Activated T-helper 1 cell treated with anti-CD3 and anti-CD28 coated beads, Interleukin-2, amount 50 U/mL, for 16 hours (primary cell): ENCODE measurements at places on chromosomes 7 and 10.
A peak's percentile ranks its signal among the peaks of the same experiment; 100 is the strongest.

DNA sequence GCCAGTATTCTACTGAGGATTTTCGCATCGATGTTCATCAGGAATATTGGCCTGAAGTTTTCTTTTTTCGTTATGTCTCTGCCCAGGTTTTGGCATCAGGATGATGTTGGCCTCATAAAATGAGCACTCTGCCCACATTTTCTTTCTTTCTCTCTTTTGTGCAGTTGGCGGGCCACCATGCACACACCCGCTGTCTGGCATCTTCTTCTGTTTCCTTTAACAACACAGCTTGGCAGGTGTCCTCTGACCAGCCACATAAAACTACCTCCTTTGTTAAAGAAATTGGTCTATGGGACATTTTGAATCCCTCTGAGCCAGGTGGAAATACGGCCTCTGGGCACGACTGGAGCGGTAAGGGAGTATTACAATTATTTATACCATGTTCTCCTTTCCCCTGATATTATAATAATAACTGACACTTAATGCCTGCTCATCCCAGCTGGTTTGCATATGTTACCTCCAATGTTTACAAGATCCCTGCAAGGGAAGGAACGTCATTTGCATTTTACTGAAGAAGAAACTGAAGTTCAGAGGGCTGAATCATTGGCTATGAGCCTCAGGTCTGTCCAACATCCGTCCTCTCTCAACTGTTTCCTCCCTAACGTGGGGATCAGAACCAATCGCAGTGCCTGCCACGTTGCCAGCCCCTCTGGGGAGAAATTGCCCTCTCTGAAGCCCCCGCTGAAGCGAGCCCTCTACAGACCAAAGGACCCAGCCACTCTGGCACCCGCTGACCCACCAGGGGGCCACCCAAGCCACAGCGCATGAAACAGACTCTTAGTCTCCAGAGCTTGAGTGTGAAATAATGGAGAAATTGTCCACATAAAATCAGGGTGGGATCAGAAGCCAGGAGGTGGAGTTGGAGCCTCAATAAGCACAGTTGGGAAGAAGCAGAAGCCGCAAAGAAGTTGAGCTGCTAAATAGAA lies 125.0 kb upstream of the FOXK1 start:
- DNase-seq = no peak

- no peak for DNase-seq
These were observed 4.3 kb downstream of the KIAA1217 start for GRCh38 chr10:24213266-24213665.

- no peak for DNase-seq
These were observed 98.1 kb downstream of the MYOF start for GRCh38 chr10:93384006-93384405.

- DNase-seq = peak; percentile 55
These were observed 91.7 kb downstream of the WDR11 start for GRCh38 chr10:120942806-120943413.

DNA sequence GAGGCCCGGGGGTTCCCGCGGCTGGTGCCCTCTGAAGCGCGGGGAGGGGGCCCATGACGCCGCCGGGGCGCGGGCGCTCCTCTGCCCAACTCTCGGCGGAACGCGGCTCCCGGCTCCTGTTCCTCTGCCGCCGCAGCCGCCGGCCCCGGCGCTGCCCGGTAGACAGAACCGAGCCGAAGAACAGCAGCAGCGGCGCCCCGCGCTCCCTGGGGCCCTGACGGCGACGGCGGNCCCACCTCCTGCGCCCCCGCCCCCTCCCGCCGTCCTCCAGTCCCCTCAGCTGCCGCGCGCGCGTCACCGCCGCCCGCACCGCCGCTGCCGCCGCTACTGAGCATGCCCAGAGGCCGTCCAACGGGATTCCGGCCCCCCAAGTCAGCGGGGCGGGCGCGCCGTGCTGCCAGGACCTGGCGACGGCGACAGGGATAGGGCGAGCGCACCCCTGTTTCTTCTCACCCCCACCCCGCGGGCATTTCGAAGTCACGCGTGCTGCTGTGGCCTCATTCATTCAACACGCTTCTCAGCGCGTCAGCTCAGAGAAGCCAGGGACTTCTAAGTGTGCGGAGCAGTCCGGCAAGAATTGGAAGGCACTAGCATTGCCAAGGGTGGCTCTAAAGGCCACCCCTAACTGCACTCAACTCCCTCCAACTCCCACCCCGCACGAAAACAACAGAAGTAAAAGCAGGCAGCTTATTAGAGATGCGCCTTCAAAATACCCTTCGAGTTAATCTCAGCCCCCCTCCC lies at the start of gene IPMK:
IPMK (minus strand) TSS at position 182 of the 741 bp plus-strand sequence. CDS start 283 bp downstream, outside the sequence.
- DNase-seq = peak; percentile 92

GRCh38 chr10:34838366-34838900 lies 23.3 kb upstream of the PARD3 start:
- no peak for DNase-seq

DNA sequence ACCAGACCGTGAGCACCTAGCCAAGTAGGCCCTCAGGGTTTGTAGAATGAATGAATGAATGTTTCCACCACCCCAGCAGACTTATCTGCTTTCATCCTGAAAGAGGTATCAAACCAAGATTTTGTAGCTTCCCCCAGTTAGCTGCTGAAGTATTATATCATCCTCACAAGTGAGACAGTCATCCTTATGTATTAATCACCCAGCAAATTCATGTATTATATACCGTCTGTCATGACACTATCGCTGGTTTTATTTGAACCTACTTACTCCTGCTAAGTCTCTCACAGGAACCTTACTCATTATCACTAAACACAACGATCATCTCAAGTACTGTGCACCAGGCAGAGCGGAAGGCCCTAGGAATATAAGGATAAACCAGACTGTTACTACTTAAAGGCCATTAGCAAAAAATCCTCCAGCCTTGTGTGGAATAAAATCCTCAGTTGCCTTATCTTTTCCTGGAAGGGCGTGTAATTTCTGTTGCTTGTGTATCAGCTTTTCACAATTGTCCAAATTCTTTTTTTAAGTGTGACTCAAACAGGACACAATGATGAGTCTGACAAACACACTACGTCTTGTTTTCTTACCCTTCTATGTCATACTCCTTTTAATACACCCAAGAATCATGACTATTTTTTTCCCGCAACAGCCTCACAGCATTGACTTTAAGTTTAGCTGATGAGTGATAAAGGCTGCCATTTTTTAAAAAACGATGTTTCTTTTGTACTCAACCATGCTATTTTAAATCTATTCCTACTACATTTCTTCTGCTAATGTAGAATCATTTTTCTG lies 176.1 kb upstream of the KLF14 start:
- DNase-seq = no peak

DNA sequence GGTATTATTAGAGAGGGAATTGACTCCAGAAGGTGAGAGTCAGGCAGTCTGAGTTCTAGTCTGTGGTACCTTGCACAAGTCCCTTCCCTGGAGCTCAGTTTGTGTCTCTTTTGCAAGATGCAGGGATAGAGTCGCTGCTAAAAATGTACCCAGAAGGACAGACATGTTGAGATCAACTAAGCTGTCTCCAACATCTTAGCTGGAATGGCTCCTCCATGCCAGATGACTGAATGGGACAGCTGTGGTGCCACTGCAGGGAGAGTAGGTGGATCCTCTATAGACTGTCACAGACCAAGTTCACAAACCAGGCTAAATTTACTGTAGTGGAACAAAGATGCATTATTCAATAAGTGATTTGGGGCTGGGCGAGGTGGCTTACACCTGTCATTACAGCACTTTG lies 120.1 kb downstream of the NEURL1 start:
- no peak for DNase-seq

GRCh38 chr7:119711104-119711503 lies 561.9 kb upstream of the KCND2 start:
- no peak for DNase-seq

DNA sequence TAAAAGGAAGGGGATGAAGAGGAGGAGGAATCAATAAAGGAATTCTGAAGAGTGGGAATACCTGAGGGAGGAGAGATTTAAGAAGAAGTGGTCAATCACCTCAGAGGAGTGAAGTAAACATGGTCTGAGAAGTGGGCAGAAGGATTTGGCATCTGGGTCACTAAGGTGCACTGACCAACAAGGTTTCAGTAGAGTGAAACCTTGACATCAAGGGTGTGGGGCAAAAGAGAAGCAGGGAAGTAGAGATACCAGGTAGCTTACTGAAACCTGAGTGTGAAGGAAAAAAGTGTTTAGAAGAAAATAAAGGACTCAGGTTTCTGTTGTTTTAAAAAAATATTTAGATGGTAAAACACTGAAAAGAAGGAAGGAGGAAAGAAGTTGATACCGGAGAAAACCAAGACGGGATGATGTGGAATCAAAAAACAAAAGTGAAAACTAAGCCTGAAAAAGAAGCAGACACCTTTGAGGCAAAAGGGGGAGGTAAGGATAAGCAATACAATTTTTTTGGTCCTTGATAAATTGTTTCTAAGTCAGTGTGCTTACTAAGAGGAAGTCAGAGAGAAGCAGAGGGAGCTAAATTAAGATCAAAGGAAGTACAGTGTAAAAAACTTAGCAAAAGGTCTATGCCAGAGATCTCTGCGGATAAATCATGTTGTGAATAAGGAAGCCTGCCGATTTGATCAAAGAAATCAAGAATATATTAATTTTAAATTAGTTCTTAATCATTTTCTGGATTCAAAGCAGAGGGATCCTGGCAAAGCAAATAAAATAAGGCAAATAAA lies 137.2 kb upstream of the GPR22 start:
- DNase-seq = no peak

DNA sequence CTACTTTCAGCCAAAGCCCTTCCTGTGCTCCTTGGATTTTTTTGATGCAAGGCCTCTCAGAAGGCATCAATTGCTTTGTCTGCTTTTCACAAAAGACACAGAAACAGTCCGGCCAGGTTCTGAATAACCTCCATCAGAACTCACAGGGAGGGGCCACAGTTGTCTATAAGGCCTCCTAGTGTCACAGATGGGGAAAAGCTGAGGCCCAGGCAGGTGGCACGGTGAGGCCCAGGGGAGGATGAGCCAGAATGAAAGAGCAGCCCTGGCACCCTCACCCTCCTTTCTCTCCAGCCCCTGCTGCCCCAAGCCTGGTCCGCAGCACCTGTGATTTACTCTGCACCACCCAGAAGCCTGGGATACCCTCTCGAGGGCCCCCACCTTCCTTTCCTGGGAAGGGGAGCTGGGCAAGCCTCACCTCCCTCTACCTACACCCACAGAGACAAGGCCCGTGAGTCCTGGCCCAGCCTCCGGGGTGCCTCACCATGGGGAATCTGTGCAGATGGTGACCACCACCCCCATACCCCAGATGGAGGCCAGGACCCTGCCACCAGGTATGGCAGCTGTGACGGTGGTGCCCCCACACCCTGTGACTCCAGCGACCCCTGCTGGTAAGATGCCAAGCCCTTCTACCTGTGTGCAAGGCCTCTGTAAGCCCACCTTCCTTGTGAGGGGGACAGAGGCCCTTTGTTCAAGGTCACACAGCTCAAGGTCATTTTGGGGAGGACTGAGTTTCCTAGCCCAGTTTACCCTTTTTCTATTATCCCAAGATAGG lies 26.2 kb upstream of the ZNF467 start:
- DNase-seq = peak; percentile 34

- DNase-seq = no peak
These were observed 1.6 kb upstream of the ANKRD2 start for GRCh38 chr10:97570789-97571471.

DNA sequence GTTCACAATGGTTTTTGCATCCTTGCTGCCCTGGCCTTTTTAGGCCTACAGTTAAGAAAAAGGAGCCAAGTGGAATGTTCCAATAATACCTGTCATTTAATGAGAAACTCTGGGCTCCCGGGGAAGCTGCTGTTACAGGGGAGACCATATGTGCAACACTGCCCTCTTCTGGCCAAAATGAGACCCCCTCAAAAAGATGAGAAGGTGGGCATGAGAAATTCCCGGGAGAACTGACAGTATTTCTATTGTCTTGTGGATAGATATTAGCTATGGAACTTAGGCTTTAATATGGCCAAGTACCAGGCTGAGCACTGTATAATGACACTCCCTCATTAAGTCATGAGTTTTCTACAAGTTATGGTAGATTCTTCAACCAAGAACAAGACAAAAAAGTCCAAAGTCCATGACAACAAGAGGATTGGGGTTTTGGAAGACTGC lies 99.4 kb downstream of the CCDC3 start:
- no peak for DNase-seq

DNA sequence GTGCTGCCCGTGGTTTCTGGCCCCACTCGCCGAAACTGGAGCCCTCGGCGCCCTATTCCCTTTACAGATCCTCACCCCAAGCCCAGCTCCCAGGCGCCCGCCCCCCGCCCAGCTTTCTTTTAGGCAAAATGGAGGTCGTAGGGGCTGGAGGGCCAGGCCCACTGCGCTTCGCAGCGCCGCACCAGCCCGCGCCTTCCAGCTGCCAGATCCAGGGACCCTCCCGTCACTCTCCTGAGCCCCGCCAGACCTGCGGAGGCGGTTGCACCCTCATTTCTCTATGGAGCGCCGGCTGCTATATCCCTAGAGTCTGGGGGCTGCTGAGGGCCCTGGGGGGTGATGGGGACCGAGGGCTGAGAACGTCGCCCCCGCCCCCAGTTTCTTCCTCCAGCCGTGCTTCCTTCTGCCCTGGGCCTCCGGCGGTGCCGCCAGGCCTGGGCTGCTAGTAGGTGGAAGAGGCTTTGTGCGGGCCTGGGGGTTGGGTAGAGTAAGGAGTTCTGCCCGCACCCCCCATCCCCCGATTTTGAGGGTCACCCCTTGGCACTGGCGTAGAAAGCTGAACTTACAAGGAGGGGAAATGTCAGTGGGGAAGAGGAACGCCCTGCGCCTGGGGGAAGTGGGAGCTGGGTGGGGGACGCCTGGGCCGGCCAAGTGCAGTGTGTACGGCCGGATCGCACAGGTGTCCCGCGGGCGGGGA lies 1.0 kb downstream of the GNB2 start:
- no peak for DNase-seq

GRCh38 chr10:25556457-25556856 lies 377.6 kb upstream of the MYO3A start:
- DNase-seq = no peak

DNA sequence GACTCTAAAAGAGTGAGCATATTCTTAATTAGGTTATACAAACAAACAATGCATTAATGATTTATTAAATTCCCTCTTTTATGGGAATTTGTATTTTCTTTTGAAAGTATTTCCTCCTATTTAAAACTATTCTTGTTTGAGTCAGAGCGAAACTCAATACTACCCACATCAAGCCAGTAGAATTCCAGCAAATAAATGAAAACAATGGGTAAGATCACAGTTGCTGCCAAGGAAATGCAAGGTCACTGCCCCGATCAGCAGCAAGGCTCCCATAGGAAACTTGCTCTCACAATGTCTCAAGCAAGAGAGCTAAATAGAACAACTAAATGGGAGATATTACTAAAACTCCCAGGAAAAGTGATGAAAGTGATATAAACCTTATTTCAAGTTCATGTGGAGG lies 206.3 kb downstream of the THSD7A start:
- no peak for DNase-seq

GRCh38 chr7:155653803-155654202 lies 9.3 kb downstream of the RBM33 start:
- no peak for DNase-seq

- peak; percentile 9 for DNase-seq
These were observed 412 bp downstream of the PIP4K2A start for GRCh38 chr10:22713853-22714478.
